ENCODE measurements at places on chromosomes 12 and 14.

DNA sequence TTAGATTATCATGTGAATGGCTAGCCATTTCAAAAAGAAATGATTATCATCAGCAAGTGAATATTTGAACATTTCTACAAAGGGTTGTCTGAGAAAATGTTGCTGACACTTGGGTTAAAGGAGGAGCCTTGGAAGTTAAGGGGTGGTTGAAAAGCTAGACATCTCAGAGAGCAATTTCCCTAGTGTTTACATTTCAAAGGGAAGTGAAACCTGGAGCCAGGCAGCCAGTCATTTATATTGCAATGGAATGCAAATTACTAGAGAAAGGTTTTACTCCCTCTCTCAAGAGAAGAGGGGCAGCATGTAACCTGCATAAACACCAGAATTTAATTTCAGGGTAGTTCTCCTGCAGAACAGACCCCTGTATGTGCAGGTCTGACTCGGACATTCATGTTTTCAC is 279.0 kb downstream of the SLC16A7 start:
- no peak for DNase-seq

- DNase-seq: no peak
Observed at GRCh38 chr14:23217032-23218020, 20.4 kb upstream of the RNF212B start.

GRCh38 chr12:76920172-76921099 is 41.6 kb upstream of the CSRP2 start:
- no peak for DNase-seq

GRCh38 chr12:11710906-11711305 is 61.4 kb downstream of the ETV6 start:
- DNase-seq: no peak
